ENCODE measurements at places on chromosomes 2 and 18.

DNA sequence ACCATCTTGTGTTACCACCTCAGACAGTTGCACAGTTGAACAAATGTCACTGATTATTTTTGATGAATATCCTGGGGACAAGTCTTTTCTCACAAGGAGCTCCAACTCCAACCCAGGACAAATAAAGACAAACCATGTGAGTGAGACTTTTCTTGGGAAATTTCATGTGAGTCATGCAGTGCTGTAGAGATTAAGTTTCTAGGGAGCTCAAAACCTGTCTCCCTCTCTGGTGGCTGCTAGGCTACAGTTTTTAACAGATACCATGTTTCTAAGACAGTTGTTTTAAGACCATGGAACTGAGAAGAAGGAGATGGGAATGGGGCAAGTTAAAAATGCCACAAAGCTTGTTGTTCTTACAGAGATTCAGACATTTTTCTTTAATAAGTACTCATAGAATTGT is 255.5 kb downstream of the RIT2 start:
- DNase-seq: no peak

GRCh38 chr2:10534514-10535250 is 86.6 kb upstream of the ODC1 start:
- no peak for DNase-seq

- no peak for DNase-seq
Measured at GRCh38 chr18:48413342-48413741, 4.2 kb upstream of the ZBTB7C start.

GRCh38 chr18:70507970-70508369 is 219.1 kb downstream of the SOCS6 start:
- no peak for DNase-seq

GRCh38 chr2:165274698-165275097 is 35.5 kb downstream of the SCN2A start:
- DNase-seq: no peak

GRCh38 chr2:112149194-112149593 is 11.0 kb downstream of the FBLN7 start:
- DNase-seq: no peak
